ENCODE measurements at places on chromosomes 2 and 18. TPM values are rescaled to one million over a fixed set of nuclear protein-coding genes. Genes with fewer than 3 reads are reported as not detected.

DNA sequence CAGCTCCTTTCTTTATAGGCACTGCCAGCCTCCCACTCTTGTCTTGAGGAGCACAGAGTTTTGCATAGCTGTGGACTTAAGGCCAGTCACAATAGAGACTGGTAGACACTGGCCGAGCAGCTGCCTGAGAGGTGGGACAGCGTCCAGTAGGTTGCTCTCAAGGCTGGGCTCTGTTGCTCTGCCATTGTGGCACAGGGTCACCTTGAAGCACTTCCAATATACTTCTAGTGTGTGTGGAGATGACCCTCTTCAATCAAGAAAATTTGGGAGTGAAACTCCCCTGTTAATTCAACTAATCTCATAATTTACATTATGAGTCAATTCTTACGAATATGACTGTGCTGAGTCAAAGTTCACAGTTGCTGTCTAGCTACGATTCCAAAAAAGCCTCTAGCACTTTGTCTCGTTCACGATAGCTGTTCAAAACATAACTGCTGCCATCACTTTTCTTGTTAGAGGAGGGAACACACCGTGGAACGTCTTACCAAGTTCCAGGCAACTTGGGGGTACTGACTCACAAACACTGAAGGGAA, 636.2 kb downstream of the EPHA4 start:
- no peak for DNase-seq

- no peak for DNase-seq
Observed at GRCh38 chr18:76656925-76657827, 162.1 kb upstream of the ZNF516 start.

DNA sequence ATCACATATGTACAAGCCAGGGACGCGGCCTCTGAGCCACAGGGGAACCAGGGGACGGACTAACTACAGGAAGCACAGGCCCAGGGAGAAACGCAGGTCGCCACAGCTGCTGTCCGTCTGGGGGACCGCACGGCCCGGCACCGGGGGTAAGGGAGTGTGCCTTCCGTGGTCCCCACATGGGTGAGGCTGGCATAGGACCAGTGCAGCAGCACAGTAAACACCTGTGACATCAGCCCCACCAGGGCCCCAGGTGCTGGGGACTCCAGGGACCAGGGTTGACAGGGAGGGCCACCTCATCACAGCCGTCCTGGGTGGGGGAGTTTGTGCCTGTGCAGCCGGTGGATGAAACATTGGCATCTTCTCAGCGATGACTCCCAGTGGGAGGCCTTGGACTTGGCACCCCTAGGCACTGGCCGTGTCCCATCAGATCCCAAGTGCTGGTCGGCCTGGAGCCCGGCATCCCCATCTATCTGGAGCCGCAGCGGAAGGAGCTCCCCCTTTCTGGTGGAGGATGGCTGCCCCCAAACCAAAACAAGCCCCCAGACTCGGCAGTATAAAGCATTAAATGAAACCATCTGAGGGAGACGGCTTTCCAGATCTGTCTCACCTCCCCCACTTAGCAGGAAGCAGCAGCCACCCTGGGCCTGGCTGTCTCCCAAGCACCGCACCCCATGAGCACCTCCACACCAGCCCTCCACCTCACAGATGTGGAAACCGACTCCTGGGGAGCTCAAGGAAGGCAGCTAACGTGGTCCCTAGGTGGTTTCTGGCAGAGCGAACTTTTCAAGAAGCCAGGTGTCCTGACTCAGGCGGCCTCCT, 22.5 kb downstream of the AQP12A start:
- DNase-seq, result no peak

DNA sequence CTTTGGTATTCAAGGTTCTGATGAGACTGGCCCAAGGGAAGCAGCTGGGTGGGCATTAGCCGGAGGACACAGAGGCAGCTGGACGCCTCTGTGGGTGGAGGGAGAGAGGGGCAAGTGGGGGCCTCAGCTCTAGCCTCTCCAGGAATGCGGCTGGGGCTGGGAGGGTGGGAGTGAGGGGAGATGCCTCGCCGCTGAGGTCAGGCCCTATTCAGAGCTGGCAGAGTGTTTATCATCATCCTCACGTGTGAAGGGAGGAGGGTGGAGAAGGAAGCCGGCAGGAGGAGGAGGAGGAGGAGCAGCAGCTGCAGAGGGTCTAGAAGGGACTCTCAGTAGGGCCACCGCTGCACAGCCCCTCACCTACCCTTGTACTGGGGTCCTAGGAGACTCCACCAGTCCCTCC, 43.1 kb downstream of the TNS1 start:
- DNase-seq, result no peak

DNA sequence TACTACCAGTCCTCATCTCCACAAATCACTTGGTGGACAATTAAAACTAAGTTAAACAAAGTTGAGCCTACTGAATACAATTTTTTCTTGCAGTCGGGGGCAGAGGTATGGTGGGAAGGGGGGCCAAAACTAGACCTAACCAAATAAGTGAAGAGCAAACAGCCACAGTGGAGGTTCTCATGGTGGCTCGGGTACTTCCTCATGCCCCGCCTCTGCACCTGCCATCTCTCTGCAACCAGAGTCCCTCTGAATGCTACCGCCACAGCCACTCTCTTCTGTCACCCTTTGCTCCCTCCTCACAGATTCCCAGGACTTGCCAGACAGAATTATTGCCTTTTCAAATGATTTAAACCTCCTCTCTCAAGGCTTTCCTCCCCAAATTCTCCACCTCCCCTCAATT, 204.2 kb downstream of the TMEM247 start:
- DNase-seq, result no peak

- DNase-seq, result no peak
Observed at GRCh38 chr18:62505669-62506494, 16.9 kb upstream of the ZCCHC2 start.

- DNase-seq, result no peak
Observed at GRCh38 chr2:236866542-236867340, 218.9 kb upstream of the COPS8 start.

DNA sequence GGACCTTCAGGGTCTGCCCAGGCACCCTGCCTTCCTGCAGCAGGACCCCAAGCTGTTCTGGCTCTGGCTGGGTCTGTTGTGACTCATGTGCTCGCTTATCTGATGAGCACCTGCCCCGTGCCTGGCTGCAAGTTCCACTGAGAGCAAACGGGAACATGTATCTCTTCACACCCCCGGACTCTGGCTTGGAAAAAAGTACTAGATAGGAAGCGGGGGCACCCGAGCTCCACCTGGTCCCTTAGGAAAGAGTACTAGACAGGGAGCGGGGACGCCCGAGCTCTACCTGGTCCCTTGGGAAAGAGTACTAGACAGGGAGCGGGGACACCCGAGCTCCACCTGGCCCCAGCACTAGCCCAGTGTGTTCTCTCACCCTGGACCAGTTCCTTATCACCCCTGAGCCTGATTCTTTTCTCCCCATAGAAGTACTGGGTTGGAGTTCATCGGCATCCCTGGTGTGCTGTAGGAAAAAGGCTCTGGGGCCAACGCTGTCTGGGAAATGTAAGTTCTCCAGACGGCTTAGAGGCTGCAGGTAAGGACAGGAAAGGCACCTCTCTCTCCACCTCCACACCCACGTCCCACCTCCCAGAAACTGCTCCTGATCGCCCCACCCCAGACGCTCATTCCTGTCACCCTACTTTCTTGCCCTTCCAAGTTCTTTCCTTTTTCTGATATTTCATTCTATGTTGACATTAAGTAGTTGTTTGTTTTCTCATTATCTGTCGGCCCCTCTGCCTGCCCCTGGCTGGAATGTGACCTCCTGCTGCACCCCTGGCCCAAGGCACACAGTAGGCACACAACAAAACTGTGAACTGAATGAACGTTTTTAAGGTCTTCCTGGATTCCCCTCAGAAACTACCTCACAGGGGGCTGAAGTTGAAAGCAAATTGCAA, 40.2 kb downstream of the HDAC4 start:
- DNase-seq, result no peak

- no peak for DNase-seq
Observed at GRCh38 chr2:97716695-97717612, 3.6 kb downstream of the ZAP70 start.

DNA sequence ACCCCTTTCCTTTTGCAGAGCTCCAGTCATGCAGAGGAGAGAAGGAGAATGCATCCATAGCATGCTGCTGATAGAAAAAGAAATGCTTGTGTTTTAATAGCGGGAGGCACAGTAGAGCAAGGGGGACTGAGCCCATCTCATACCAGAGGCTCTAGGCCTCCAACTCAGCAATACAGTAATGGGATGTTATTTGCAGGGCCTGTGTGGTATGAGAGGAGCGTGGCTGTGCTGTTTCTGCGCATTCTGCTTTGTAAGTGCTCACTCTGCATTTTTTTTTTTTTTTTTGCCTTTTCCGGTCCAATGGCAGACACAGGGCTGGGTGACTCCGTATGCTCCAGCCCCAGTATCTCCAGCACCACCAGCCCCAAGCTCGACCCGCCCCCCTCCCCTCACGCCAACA, 200.0 kb downstream of the GBX2 start:
- no peak for DNase-seq

GRCh38 chr18:46555213-46555612, 101.8 kb downstream of the LOXHD1 start:
- DNase-seq, result no peak

The CNGA3 gene
- not detected for polyA plus RNA-seq

The RUFY4 gene
- polyA plus RNA-seq, result 0.27 TPM

The PID1 gene
- polyA plus RNA-seq, result 8.9 TPM

The TDRD15 gene
- 0.03 TPM for polyA plus RNA-seq

The NDUFV2 gene
- 131 TPM for polyA plus RNA-seq
